Kidney tubule cell (primary cell): ENCODE measurements at places on chromosomes 16 and 17.

GRCh38 chr17:39738983-39739884, 1.5 kb downstream of the GRB7 start:
- peak; percentile 92 for DNase-seq

- DNase-seq, result no peak
These were observed 238.2 kb upstream of the NLRP1 start for GRCh38 chr17:5822281-5823060.

DNA sequence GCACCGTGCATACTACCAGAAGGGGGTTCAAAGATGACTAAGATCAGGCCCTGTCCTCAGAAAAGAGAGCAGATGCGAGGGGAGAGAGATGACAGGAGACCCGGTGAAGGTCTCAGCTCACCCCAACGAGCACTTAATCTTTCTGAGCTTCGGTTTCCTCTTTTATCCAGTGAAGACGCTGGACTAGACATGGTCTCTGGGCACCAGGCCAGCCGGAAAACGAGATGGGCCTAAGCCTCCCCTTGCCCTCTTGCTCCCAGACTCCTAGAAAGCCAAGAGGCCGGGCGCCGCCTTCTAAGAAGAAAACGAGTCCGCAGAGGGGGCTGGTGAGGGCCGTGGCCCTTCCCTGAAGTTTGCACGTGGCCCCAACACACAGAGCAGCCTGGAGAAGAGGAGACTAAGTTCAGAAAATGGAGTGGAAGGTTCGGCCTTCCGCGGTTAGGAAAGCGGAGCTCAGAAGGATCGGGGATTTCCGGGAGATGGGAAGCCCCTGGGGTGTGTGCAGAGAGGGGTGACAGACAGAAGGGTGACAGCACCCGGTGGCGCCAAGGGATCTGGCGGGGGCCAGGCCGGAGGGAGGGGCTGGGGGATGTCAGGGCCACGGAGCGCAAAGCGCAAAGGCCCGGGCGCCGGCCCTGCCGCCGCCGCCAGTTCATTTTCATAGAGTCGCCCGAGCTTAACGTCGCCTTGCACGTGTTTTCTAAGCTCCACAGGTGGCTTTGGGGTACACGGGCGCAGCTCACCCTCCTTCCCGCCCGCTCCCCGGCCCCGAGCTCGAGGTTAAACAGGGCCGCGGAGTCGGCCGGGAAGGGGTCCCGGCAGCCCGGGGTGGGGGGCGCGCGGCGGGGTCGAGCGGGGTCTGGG, 42.1 kb upstream of the BHLHA9 start:
- peak; percentile 45 for DNase-seq

DNA sequence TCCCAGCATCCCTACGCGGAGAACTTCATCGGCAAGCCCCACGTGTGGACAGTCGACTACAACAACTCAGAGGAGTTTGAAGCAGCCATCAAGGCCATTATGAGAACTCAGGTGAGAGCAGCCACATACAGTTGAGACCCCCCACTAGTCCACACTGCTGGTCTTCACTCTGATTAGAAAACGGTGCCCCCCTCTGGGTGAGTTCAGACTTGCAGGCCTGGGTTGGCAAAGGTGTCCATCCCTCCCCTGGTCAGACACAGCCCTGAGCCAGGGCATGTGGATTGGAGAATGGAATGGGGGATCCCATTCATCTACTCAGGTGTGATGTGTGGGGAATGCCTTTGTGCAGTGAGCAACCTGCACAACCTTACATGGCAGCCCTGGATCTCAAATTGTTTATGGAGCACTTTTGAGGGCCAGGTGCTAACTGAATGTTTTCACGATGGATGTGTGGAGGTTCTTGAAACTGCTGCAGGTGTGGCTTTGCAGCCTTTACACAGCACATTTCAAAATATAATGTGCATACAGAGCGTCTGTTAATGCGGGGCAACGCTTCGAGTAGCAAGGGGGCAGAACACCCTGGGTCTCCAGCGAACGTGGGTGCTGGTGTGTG, 72.6 kb downstream of the MGAT5B start:
- no peak for DNase-seq

GRCh38 chr17:42017866-42018200, 594 bp upstream of the DNAJC7 start:
- DNase-seq, result no peak

GRCh38 chr17:73419881-73420280, 108.1 kb upstream of the CDC42EP4 start:
- peak; percentile 51 for DNase-seq

DNA sequence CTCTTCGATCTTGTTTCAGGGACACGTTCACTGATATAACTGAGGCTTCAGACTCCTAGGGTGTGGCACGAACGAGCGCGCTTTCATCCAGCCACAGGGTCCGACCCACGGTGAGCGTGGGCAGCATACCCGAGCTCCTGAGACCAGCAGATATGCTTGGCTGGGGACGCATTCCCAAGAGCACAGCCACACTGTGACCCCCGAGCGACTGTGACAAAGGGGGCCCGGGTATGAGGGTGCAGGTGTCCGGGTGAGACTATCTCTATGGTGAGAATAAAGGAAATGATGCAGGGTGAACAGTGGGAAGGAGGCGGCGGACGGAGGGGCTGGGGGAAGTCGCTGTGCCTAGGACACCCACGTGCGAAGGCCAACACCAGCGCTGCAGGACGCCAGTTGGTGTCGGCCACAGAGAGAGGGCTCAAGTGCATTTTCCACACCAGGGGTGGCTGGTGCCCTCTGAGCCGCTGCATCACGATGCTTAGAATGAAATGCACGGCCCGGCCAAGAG, 17.6 kb downstream of the RPH3AL start:
- DNase-seq, result no peak

DNA sequence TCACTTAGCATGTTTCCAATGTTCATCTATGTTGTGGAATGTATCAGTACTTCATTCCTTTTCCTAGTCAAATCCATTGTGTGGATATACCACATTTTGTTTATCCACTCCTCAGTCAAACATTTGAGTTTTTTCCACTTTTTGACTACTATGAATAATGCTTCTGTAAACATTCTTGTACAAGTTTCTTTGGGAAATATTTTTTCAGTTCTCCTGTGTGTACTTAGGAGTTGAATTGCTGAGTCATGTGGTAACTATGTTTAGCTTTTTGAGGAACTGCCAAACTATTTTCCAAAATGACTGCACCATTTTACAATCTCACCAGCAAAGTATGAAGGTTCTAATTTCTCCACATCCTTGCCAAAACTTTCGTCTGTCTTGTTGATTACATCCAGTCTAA, 223.7 kb upstream of the AXIN2 start:
- peak; percentile 89 for DNase-seq

GRCh38 chr17:8475781-8476180, 40.1 kb downstream of the NDEL1 start:
- DNase-seq, result no peak

DNA sequence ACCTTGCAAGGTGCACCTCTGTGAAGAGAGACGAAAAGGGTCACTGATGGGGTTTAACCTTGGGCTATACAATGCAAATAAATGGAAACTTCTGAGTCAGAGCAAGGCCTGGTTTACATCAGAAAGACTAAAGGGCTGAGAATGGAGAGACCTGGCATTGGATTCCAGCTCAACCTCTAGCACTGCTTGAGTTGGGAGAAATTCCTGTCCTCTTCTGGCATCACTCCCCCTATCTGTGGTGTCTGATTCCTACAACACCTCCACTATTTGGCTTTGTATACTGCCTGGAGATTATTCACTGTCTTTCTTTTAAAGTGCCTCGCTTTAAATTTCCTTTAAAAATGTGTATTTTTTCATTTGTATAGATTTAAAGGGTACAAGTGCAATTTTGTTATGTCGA, 68.8 kb downstream of the GPR139 start:
- DNase-seq, result no peak

GRCh38 chr17:78653382-78653781, 76.2 kb upstream of the DNAH17 start:
- peak; percentile 37 for DNase-seq

DNA sequence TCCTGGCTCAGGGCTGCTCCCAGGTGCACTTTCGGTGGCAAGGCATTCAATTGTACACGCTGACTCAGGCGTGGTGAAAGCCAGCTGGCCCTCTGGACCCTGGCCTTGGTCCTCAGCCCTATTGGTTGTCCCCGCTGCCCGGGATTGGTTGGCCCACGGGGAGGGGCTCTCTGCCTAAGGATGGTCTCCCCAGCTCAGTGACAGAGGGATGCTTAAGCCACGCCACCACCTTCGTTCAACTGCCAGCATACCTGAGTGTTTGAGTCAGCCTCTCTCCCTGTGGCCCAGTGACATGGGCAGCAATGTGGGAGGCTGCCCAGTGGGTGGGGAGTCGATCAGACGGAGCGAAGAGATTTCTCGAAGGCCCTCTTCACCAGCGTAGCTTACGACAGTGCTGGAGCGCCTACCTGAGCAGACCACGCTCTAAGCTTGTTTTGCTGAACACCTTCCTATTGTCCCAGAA, 30.3 kb downstream of the IRF8 start:
- DNase-seq, result peak; percentile 82
